ENCODE measurements at places on chromosomes 12 and 14.

- no peak for DNase-seq
Measured at GRCh38 chr12:109951136-109951535, 45.0 kb downstream of the GIT2 start.

DNA sequence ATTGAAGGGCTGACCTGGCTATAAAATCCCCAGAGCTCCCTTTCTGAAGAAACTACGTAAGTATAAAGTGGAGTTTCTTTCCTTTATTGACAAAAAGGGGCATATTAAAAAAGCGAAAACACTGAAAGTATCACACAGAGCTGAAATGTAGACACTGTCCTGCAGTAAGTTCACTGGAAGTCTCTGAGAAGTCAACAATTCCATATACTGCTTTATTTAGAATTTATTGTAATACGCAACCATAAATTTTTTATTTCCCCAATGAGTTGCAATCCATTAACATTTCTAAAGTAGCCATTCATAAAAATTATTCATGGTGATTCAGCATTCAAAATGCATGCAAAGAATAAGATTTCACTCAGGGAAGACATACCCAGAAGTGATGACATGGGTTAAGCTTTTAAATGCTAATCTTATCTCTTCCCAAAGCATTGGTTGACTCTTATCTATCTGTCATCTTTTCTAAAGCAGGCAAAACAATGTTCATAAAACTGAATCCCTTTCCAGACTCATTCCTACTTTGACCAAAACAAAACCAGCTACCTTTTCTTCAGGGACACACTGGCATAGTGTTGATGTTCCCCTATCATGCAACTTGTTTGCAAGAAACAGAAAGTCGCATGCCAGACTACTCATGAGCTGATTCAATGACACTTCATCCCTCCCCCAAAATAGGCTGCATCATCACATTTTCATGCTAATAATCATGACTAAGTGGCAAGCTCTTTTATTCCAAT, 17.3 kb downstream of the KITLG start:
- no peak for DNase-seq

- no peak for DNase-seq
Measured at GRCh38 chr12:115840159-115840558, 437.3 kb downstream of the MED13L start.

GRCh38 chr14:77222546-77223225, 41.1 kb downstream of the TMEM63C start:
- DNase-seq: no peak

DNA sequence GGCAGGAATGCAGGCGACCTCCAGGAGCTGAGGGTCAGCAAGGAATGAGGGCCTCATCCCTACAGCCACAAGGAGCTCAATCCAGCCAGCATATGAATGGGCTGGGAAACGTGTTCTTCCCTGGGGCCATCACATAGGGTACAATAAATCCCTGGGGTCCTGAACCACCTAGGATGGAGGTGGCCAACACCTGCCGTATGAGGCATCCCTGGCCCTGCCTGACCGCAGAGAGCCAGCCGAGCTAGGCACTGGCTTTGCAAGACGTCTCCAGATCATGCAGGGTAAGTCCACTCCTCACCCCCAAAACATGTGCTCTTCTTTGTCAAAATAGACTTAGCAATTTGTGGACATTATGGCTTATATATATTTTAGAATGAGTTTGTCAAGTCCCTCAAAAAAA, 303.7 kb upstream of the DIO3 start:
- DNase-seq: no peak

GRCh38 chr14:101973356-101973755, 9.0 kb downstream of the DYNC1H1 start:
- no peak for DNase-seq

DNA sequence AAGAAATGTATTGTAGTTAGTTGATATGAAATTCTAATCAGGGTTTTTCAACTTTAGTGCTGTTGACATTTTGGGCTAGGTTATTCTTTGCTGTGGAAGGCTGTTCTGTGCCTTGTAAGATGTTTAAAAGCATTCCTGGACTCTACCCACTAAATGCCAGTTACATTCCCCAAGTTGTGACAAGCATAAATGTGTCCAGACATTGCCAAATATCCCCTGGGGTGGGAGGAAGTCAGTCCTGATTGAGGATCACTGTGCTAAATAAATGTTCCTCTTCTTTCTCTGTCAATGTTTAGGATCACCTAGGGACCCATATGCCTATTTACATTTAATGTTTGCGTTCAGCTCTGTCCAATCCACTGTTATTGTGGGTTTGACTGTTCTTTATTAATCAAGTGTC, 268.3 kb downstream of the TMTC2 start:
- DNase-seq: no peak

DNA sequence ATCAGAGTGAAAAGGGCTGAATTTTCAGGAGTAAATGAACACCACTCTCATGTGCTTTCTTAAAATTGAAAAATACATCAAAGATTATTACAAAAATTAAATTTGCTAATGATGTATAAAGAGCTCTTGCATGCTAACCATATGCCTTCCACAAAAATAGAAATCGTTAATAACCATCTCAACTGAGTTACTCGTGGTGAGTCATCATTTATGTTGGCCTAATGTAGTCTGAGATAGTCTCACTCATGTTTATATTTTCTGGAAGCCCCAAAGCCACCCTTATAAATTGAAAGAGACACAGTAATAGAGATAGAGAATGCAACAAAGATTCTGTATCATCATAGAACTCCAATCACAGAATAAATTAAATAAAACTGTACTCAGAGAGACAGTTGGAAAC, 131.2 kb downstream of the KCNH5 start:
- no peak for DNase-seq

- DNase-seq: no peak
Measured at GRCh38 chr12:10737249-10737648, 14.1 kb upstream of the YBX3 start.

GRCh38 chr12:71014180-71014785, 93.7 kb upstream of the PTPRR start:
- no peak for DNase-seq

DNA sequence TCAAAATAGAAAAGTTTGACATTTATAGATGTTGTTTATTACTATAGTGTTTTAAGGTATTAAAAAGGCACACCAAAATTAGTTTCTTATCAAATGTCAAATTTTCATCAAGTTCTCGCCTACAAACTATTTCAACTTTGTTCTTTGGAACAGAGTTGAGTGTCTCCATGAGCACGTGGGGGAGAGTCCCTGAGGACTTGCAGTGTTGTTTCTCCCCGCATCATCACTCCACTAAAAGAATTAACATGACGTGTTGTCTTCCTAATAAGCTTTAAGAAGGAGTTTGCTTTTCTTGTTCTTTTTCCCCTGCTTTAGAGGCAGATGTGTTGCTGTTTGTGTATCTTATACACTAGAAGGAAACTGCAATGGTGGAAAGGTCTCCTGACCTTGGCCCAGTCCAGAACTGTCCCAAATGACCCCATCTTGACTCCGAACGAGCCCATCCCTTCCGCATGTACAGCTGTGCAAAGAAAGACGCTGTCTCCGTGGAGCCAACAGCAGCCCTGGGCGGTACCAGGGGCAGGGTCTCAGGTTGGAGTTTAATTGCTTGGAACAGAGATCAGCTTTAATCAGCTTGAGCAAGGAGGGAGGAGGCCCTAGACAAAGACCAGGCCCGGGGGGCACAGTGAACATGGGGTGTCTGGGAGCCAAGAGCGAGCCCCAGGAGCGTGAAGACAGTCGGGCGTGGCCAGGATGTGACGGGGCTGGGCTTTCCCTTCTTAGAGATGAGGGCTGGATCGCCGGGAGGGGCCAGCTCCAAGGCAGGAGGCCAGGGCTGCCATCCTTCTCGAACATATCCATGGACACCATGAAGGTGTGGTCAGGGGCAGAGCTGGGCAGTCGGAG, 215.4 kb upstream of the RTL1 start:
- no peak for DNase-seq

DNA sequence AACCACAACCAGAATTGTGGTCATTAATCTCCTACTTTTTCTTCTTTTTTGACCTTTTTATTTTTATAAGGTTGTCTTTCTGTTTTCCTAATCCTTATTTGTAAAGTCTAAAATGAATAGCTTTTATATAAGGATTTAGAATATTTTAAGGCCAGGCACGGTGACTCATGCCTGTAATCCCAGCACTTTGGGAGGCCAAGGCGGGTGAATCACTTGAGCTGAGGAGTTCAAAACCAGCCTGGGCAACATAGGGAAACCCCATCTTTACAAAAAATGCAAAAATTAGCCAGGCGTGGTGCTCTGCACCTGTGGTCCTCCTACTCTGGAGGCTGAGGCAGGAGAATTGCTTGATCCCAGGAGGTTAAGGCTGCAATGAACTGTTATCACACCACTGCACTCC, 55.1 kb downstream of the IFT81 start:
- DNase-seq: no peak

DNA sequence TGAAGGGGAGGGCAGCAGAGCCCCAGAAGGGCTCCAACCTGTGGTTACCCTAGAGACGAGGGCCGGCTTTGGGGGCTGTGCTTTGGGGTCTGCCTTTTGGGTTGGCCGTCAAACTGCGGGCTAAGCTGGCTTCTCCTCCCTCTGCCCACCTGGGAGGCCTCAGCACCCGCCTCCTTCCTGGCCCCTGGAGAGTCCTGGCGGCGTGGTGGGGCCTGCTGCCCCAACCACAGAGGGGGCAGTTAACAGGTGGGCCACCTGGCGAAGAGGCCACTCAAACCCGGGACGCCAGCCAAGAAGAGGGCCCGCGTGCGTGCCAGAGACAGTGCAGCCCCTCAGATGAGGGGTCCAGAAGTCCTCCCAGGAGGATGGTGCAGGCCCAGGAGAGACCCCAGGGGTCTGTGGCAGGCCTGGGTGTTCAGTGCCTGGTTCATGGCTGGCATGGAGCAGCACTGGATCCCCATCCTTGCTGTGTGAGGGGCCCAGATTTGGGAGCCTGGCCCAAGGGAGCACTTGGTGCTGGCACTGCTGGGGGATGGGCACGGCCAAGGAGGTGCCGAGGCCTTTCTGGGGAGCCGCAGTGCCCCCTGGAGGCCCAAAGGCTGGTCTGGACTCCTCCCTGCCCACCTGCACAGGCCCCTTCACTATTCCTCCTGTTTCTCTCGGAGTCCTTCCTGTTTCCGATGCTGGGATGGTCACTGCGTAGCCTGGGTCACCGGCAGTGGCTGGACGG, 48.8 kb downstream of the LRCOL1 start:
- DNase-seq: no peak

DNA sequence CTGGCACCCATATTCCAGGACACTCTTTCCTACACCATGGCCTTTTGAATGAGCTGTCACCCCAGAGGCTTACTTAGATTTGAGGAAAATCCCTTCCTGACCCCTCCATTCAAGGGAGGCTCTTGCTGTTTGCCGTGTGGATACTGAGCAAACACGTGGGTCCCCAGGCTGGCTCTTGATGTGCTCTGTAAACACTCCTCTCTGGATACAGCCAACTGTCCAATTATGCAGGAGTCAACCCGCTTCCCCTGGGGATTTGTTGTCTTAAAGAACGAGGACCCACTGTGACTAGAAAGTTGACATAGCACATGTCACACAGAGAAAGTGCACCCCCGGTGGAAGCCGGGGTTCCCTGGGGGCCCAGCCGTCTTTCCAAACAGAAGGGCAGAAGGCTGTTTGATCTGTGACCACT, 75.8 kb upstream of the CEP83 start:
- DNase-seq: no peak

GRCh38 chr14:71933001-71933587, 865 bp downstream of the RGS6 start:
- DNase-seq: no peak

DNA sequence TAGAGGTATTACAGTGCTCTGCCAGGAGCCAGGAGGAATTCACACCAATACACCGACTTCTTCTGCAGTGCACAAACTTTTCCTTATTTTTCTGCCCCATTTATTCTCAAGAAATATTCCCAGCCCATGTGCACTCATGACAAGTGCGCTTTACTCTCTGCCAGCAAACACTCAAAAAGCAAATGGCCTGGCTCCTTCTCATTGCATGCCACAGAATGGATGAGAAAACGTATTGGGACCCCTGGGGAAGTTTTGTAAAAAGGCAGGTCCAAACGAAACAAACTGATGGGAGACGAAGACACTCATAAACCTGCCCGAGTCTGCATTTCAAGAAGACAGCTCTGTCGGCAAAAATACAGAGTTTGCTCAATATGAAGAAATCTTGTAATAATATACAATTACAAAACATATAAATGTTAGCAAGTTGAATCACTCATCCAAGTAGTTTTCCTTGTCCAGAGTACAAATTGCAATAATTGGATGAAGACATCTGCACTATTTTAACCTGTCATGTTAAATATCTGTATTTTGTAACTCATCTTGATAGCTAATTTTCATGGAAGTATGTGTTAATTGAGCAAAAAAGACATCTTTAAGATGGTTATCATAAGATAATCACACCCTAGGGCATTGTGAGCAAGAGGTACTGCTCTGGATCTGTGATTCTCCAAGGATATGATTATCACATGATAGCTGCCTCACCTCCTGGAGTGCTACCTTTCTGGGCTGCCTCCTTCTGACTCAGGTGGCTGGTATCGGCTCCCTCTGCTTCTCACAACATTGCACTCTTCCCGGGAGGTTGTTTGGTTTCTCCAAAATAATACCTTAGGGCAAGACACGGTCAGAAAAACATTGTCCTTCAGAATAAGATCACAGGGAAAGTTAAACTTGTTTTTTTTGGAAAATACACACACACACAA, 260.8 kb upstream of the G2E3 start:
- DNase-seq: no peak

DNA sequence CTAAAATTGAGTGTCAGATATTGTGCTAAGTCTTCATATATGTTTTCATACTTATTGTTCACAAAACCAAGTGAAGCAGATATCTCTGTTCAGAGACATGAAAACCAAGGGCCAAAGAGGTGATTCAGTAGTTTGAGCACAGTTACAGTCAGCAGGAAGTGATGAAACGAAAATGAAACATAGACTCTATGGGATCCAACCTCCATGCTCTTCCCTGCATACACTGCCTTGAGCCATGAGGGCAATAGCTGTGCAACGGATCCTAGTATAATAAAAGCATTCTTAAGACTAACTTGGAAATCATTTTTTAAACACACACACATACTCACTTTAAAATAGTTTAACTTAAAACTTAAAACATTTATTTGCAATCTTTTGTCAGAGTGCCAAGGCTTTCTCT, 27.9 kb downstream of the ESR2 start:
- DNase-seq: no peak
